ENCODE measurements at places on chromosomes 4 and X.
A peak's percentile ranks its signal among the peaks of the same experiment; 100 is the strongest.

DNA sequence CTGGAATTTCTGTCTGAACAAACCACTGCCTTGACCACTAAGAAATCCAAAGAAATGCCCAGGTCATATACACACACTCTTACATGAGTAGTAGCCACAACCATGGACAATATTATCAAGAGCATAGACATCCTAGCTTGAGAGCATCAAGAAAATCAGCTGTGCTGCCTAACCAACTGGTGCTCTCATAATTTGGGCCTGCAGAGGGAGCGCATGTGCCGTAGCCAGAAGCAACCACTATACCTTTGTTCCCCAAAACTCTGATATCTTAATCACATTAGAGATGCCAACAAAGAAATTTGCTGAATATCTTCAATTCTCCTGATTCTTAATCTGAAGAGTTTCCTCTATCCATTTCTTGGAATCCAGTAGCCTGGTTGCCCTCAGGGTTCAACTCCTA is 163.6 kb downstream of the ZNF674 start:
- no peak for DNase-seq

DNA sequence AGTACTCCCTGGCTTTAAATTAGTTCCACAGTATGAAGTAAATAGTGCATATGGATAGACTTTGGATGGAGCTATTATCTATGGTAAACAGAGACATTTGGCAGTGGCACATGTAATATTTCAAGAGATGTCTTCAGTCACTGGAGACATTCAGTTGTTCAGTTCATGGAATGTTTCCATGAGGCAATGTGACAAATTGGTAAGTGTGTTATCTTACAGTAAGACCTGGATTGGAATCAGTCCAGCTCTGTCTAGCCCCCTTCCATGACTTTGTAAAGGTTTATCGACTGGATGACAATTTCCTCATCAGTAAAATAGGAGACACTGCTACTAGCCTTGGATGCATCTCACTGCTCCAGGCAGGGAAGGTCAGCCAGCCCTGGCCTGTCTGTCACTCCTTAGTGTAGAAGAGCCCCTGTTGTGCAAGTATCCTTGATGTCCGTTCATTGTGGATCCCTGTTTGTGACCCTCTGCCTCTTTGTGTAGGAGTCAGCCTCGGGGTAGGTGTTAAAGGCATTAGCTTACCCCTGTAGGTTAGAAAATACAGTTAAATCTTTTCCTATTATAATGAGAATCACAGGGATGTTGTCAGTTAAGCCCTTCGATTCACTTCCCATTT is 335.9 kb downstream of the ANK2 start:
- no peak for DNase-seq

- DNase-seq = no peak
Observed at GRCh38 chrX:143634663-143635455, 1.0 kb downstream of the SLITRK4 start.

DNA sequence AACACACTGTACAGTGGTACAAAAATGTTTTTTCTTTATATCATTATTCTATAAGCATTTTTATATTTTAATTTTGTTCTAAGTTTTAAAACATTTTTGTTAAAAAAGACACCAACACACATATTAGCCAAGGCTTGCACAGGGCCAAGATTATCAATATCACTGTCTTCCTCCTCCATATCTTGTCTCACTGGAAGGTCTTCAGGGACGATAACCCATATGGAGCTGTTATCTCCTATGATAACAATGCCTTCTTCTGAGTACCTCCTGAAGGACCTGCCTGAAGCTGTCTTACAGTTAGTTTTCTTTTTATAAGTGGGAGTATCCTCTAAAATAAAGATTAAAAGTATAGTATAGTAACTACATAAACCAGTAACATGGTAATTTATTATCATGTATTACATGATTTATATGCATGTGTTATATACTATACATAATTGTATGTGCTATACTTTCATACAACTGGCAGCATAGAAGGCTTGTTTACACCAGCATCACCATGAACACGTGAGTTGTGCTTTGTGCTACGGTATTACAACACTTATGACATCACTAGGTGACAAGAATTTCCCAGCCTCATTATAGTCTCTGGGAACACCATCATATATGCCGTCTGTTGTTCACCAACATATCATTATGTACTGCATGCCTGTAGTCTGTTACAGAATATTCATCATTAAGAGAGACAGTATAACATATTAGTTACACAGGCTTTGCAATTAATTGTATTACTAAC is 90.7 kb downstream of the WDFY3 start:
- DNase-seq = peak; percentile 4

- no peak for DNase-seq
Observed at GRCh38 chr4:70359115-70359661, 1.4 kb upstream of the SMR3A start.

DNA sequence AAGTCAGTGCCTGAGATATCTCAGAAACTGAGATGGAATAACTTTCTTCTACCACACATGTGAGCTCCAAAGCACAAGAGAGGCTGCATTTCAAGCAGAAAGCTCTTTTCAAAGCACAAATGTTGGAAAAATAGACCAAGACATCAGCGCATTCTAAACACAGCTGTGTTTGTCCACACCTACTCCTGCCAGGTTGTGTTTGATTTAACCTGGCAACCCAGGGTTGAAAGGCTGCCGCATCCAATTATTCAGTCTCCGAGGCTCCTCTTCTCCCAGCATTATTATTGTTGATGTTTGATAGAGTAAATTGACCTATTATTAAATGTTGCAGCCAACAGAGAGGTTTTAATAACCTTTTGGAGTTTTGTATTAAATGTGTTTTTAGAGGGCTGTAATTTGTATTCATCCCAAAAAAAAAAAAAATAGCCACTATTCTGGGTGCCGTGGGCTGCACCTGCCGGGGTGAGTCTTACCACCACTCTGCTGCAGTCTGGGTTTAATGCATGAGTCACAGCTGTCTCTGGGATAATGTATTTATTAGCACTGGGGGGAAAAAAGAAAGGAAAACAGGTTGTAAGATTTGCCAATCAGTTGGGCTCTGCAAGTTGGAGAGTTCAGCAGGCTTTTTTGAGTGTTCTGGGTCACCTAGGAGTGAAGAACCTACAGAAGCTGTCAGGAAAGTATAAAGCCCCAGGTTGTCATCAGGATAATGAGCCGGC is 105.2 kb upstream of the NOCT start:
- DNase-seq = no peak

GRCh38 chr4:83581411-83582288 is 45.7 kb downstream of the GPAT3 start:
- DNase-seq = no peak

DNA sequence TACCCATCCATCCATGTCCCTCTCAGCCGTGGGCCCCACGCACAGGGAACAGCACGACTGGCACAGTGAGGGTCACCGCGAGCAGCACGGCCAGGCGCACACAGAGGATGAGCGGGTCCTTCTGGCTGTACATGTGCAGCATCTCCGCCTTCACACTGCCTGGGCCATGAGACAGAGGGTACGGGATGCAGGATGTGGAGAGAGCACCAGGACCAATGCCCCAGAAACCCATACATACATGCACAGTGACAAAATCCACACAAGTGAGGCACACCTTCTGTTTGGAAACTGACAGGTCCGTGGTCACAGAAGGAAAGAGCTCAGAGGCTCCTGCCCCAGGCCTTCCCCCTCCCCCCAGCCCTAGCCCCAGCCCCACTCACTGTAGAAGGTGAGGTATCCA is 9.5 kb downstream of the SLC38A5 start:
- DNase-seq = no peak

- DNase-seq = no peak
Observed at GRCh38 chr4:153684971-153685371, 891 bp downstream of the TLR2 start.

- DNase-seq = no peak
Observed at GRCh38 chr4:66639361-66639760, 905.9 kb downstream of the CENPC start.

DNA sequence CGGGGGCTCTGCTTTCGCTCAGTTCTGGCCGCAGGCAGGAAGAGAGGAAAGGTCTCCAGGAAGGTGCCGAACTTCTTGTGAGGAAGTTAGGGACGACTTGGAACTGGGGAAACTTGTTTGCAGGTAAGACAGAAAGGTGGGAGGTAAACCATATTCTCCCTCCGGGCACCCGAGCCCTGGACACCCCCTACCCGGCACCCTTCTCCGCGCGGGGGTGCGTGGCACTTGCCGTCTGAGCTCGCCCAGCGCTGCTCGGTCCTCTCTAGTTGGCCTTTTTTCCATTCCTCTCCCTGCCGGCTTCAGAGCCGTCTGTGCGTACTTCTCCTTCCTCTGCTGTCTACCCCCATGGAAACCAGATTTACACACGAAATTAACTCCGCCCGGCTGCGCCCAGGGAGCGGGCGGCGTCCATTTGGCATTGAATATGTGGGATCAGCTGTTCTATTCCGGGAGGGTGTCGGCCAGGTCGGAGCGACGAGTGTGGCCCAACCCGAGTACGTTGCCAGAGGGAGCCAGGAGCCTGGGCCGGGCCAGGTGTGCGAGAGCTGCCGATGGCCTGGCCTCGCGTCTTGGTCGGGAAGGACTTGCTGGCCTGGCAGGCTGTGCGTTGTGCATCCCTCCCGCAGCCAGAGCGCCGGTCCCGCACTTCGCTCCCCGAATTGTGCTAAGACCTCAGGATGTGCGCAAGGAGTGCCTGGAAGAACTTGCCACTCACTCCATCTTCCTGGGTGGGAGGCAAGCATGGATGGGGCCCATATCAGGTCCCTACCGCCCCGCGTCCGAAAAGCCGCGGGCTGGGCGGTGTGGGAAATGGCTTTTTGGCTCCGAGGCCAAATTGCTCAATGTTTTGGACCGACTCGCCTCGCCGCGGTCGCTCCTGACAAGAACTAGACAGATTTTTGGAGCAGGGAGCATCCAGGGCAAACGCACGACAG is 1.7 kb downstream of the PDGFRA start:
- no peak for DNase-seq

All from CMK (cell line).